ENCODE measurements at places on chromosomes 2 and 18.

GRCh38 chr2:147945660-147946059, 74.9 kb downstream of the ORC4 start:
- DNase-seq: no peak

GRCh38 chr18:78713069-78713468, 266.5 kb upstream of the SALL3 start:
- no peak for DNase-seq

GRCh38 chr2:238869293-238870124, 21.6 kb downstream of the TWIST2 start:
- DNase-seq: no peak

- no peak for DNase-seq
Observed at GRCh38 chr18:40388121-40388520, 1566.9 kb upstream of the PIK3C3 start.

DNA sequence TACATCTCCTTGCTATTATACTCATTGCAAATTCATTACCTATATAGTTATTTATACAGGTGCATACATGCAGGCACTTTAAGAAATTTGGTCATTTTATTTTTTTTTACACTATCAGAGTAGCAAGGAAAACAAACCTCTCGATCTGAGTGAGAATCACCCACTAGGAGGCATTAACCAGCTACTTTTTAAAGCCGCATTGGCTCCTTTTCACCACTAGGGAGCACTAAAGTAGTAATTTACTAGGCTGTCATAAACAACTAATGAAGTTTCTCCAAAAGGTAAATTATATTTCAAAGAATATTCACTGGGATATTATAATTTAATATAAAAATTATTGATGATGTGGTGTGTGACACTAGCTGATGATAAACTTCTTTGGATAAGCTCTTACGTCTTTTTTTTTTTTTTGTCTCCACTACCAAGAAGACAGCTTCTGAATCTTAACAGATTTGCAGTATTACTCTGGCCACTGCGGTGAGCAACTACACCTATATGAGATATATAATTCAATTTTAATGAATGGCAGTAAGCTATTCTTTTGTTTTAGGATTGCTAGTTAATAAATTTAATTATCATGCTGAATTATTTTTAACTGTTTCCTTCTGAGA, 101.9 kb downstream of the NOL4 start:
- peak; percentile 11 for DNase-seq

DNA sequence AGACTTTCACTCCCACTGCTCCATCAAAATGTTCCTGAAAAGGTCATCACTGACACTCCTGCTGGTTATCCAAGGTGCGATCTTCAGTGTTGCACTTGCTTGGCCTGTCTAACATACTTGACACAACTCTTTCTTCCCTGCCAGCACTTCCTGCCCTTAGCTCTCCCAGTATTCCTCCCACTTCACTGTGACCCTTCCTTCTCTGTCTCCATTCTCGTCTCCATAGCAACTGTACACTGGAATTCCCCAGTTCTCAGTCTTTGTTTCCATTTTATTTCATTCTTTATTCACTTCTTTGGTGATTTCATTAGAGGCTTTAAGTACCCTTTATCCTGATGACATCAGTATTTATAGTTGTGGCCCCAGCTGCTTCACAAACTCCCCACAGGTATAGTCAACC, 333.0 kb downstream of the IRS1 start:
- DNase-seq: no peak

- no peak for DNase-seq
Observed at GRCh38 chr2:45002686-45003085, 6.6 kb downstream of the SIX2 start.

GRCh38 chr18:41416044-41416443, 539.0 kb upstream of the PIK3C3 start:
- no peak for DNase-seq

Data from activated T-cell treated with anti-CD3 and anti-CD28 coated beads, Interleukin-2, amount 50 U/mL, for 72 hours (primary cell).